ENCODE measurements at places on chromosomes 2 and 18.

DNA sequence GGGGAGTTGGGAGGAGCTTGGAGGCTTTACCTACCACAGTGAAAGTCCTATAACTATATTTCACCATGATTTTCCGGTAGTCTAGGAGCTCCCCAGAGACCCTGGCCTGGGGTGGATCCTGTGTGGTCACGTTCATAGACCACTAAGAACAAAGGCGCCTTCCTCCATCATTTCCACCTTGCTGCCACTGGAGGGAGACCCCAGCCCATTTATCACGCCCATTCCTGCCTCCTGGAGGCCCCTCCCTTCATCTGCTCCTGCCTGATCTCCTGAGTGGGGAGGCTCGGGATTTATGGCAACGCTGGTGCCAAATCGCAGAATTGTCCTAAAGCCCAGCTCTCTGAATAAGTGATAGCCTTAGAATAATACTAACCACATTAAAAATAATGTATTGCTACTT is 507.6 kb upstream of the SPHKAP start:
- H3K36me3 ChIP-seq, result no peaks in the 10 kb centered on the region
- no peak for DNase-seq
- H3K27me3 ChIP-seq, result no peaks in the 10 kb centered on the region
- H3K4me1 ChIP-seq, result no peaks in the 10 kb centered on the region
- no peak overlapping the region for H3K4me3 ChIP-seq
- no peak overlapping the region for H3K27ac ChIP-seq

DNA sequence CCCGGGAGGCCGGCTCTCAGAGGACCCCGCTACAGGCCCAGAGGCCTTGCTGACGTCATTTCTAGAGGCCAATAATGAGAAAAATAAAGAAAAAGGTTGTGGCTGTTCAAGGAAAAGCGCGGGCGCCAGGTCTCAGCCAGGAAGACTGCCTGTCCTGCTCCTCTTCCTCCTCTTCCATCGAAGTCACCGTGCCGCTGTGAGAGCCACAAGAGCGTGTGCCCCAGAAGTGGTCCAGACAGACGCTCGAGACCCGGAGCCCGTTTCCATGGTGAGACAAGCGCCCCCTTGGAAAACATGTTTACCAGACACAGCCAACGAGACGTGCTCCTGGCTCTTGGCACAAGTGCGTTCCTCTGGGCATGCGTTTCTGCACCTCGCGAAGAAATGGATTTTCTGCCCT is 210.5 kb downstream of the HDAC4 start:
- no peak for DNase-seq
- no peaks in the 10 kb centered on the region for H3K4me1 ChIP-seq
- no peaks in the 10 kb centered on the region for H3K27me3 ChIP-seq
- peaks cover 1% of the 10 kb centered on the region for H3K36me3 ChIP-seq

DNA sequence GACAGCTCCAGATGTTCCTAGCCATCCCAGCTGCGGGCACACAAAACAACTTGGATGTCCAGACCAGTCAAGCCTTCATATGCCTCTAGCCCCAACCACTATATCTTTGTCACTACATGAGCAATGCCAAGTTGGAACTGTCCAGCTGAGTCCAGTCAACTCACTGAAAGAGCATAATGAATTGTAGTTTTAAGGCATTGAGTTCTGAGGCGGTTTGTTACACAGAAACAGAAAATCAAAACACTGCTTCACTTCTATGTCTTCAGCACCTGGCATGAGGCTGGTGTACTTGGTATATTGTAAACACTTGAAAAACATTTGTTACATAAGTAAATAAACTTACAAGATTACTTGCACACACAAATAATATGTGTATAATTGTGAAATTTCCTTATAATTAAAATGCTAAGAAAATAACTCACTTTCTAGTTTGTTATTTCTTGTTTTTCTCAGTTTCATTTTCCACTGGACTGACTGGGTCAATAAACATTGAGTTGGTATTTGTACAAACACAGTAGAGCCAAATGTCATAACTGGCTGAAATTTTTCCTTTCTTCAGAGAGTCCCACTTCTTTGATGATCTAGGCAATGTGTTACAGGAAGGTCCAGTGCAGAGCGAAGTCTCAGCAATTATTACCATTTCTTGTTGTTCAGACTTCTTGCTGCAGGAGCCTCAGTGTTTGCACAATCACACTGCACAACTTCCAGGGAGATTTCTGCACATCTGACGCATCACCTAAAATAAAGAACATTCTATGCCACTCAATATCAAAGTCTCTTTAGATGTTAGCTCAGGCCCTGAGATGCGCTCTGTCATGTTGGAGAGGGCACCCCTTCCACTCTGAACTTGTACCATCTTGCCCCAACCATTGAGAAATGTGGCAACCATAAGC is 38.2 kb upstream of the DPP4 start:
- H3K4me3 ChIP-seq, result no peak overlapping the region
- peaks cover 3% of the 10 kb centered on the region for H3K4me1 ChIP-seq
- no peak for DNase-seq
- H3K36me3 ChIP-seq, result no peaks in the 10 kb centered on the region

DNA sequence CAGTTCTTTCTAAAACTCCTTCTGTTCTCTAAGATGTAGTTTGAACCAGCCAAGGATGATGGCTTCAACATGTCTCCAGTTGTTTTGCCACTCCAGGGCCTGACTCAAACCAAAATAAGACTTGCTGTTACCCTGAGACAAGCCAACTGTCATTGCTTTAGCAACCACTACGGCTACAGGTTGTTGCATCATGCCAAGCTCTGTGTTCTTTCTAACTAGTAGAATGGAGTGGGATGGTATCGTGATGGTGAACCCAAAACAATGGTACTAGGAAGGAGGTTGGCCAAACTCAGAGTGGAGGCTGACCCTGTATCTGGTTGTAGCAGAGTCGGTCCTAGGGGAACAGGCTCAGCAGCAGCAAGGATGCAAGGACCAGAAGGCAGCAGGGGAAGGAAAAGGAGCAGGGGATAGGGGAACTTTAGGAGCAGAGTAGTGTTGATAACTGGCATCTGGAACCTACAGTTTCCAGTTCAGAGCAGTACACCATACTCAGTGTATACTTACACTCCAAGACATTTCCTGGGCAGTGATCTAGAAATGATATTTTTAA is 51.6 kb downstream of the PDK1 start:
- H3K4me1 ChIP-seq, result peaks cover 2% of the 10 kb centered on the region
- DNase-seq, result no peak
- H3K4me3 ChIP-seq, result no peak overlapping the region
- no peaks in the 10 kb centered on the region for H3K27me3 ChIP-seq
- H3K27ac ChIP-seq, result no peak overlapping the region

DNA sequence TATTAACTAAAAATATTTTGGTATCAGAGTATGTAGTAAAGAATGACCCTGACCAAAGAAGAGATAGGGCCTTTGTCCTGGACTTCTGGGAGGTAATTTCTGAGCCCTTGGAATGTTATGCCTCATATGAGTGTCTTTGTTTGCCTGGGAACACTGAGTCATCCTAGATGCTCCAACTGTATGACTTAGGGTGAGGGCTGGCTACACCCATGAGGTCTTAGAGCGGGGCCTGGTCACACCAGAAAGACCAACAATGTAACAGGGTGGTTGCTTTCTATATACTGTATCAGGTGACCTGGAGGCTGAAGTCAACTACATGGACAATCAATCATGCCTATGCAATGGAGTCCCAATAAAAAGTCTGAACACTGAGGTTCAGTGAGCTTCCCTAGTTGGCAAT is 253.1 kb downstream of the MBD2 start:
- DNase-seq, result no peak
- no peaks in the 10 kb centered on the region for H3K27me3 ChIP-seq
- H3K27ac ChIP-seq, result no peak overlapping the region
- no peaks in the 10 kb centered on the region for H3K4me1 ChIP-seq
- no peaks in the 10 kb centered on the region for H3K36me3 ChIP-seq
